ENCODE measurements at places on chromosomes 2 and 18.

- DNase-seq: no peak
These were observed 62.9 kb downstream of the VRK2 start for GRCh38 chr2:58109481-58109880.

DNA sequence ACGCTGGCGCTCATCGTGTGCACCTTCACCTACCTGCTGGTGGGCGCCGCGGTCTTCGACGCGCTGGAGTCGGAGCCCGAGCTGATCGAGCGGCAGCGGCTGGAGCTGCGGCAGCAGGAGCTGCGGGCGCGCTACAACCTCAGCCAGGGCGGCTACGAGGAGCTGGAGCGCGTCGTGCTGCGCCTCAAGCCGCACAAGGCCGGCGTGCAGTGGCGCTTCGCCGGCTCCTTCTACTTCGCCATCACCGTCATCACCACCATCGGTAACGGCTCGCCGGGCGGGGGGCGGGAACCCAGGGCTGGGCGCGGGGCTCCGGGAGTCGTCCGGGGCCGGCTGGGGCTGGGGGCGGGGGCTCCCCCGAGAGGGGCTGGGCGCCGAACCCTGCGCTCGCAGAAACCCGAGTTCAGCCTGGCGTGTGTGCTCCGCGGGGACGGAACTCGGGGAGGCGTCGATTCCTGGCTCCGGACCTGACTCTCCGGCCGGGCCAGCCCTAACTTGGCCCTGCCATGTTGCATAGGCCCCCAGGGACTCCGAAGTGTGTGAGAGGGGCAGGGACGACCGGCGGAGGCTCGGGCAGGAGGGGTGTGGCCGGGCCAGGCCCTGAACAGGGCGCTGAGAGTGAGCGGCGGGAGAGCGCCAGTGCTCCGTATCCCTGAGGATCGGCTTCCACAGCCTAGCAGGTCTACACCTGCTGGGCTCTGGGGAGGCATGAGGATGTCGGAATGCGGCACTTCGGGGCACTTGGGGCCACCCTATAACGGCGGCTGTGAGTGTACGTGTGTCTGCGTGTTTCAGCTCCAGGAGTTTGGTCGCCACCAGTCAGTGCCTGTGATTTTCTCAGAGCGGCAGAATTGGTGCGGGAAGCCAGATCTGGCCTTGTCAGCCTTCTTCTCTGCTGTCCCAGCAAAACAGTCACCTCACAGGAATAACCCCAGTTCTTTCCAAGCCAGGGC is 651 bp downstream of the KCNK3 start:
- DNase-seq: no peak

DNA sequence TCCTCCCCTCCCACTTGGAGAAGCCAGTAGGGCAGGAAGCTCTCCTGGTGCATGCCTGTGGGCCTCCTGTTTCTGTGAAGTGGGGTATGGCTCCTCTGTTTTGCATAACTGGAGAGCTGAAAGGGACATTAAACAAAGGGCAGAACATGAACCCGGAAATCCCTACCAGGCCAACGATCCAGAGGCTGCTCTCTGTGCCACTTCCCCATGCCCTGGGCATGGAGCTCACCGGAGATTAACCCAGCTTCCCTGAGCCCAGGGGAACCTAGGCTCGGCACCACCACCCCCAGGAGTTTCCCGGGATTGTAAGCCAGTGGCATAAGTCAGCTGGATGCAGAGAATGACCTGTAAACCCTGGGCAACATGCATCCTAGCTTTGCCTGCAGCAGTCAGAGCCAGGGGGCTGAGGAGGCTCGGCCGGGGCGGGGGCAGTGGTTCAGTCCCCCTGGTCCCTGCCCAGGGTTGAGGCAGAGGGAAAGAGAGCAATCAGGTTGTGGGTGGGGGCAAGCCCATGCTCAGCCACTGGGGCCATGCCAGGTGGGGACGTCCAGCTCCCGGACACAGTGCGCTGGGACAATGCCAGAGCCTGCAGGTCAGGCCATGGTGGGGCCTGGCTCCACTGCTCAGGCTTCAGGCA is 49.5 kb downstream of the TIMM21 start:
- no peak for DNase-seq

DNA sequence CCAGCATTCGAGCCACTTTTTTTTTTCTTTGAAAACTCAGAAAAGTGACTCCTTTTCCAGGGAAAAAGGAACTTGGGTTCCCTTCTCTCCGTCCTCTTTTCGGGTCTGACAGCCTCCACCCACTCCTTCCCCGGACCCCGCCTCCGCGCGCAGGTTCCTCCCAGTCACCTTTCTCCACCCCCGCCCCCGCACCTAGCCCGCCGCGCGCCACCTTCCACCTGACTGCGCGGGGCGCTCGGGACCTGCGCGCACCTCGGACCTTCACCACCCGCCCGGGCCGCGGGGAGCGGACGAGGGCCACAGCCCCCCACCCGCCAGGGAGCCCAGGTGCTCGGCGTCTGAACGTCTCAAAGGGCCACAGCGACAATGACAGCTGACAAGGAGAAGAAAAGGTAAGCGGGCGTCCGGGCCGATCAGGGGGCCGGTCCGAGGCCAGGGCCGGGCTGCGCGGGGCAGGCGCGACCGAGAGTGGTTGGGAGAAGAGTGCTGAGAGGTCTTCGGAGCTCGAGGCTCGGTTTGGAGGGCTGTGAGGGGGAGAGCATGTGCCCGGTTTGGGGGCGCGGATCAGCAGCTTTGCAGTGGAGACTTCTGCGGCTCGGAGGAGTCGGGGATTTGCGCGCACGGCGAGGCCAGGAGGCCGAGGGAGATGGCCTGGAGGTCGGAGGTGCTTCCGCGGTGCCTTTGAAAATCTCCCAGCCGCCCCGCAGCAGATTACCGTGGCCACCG is 502 bp downstream of the EPAS1 start:
- DNase-seq: no peak

- DNase-seq: no peak
These were observed at the start of gene IL1RL2 for GRCh38 chr2:102186791-102187495. TSS of gene IL1RL2 (plus strand) at chr2:102187023. CDS start at chr2:102187868, 845 bp downstream.

- no peak for DNase-seq
These were observed 134.7 kb upstream of the MGAT5 start for GRCh38 chr2:134119117-134119712.

GRCh38 chr2:238653431-238654109 is 194.3 kb upstream of the TWIST2 start:
- no peak for DNase-seq

DNA sequence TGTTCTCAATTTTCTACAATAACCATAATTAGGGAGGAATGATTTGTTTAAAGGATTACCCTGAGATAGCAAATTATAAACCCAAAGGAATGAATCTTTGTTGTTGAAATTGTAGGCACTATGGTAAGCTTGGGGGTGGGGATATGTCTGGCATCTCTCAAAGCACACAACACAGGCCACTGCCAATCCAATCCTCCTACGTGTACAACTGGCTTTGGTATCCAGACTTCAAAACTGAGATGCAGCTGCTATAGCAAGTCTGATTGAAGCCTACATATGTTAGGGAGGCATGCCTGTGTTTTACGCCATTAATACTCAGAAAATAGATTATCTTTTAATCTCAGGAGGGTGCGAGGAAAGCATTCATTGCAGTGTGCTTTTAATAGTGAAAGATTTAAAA is 5.9 kb upstream of the NCOA1 start:
- no peak for DNase-seq

DNA sequence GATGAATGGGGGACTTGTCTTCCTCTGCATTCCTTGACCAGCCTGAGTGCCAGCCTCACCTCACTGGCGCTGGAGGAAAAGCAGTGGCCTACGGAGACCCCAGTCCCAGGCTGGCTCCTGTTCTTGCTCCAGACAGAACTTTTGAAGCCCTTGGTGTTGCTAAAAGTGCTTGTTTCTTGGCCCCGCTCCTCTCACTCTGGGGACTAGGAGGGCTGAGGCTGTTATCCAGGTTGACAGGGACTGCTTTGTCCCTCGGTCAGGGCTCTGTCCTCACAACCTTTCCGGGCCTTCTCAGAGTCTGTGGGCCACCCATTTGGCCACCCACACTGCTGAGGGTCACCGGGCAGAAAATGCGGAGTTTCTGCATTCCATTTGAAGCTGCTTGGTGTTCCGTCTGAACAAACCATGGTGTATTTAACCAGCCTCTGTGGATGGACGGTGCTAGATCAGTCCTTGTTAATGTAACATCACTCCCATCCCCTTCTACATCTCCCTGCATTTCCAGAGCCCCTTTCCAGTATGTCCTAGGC is 25.6 kb downstream of the B3GNT7 start:
- no peak for DNase-seq

GRCh38 chr18:7901657-7902056 is 334.5 kb downstream of the PTPRM start:
- no peak for DNase-seq

DNA sequence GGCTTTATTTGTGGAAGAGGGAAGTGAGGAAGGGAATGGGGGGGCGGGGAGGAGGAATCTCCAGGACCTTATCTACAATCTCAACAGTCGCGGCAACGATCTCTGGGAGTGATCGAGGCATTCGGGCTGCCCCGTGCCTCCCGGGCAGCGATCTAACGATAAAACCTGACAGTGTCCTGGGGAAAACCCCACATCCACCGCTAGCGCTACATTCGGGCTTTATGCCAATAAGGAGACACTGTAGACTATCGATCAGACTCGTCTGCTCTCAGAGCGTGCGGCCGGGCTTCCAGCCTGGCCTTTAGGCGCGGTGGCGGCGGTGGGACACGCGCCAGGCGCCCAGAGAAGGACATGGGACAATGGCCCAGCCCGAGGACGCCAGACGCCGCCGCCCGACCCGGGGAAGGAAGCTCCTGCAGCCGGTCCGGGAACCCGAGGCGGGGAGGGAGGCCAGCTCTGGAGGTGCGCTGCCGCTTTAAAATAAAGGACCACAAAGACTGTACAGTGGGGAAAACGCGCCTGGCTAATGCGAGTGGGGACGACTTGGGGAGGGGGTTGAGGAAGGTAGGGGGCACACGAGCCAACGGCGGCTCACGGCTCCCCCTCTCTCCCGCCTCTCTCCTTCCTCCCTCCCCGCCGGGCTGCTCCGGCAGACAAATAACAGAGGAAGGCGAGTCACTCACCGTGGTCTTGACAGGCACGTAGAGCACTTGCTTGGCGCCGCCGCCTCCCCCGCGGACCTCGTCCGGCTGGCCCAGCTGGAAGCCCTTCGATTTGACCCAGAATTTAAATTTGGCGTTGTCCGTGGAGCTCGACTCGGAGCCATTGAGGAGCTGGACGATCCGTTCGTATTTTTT is 2.2 kb downstream of the NOL4 start:
- peak; percentile 26 for DNase-seq

GRCh38 chr2:47300609-47301276 is 102.2 kb upstream of the MSH2 start:
- DNase-seq: no peak

- no peak for DNase-seq
These were observed 169.4 kb downstream of the PLCL1 start for GRCh38 chr2:197973772-197974171.

DNA sequence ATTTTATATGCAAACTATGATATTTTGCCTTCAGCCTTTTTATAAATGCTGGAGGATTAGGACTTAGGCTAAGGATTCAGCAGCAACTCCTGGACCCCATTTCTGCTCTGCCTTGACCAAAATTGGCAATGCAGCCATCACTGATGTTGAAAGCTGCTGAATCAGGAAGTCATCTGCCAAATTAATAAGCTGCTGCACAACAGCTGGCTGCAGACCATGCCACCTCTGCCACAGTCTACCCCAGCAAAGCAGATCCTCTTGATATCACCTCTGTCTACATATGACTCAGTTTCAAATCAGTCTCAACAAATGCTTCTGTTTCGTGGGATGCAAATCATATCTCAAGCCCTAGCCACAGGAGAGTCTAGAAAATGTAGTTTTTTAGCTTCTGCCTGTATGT is 7.1 kb upstream of the SOS1 start:
- DNase-seq: no peak

DNA sequence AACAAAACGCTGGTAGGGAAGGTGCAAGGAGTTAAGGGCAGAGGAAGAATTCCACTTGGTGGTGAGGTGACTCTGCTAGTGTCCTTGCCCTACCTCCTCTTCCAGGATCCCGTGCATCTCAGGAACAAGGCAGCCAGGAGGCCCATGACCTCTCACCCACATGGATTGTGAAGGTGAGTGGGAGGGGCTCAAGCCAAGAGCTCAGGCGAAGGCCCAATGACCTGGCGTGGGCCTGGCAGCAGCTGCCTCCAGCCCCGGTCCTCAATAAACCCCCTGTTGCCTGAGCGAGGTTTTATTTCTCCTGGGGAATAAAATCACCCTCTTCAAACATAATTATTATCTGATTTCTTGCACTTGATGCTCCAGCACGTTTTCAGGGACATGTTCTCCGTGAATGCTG is 28.2 kb downstream of the LAMA1 start:
- DNase-seq: no peak

DNA sequence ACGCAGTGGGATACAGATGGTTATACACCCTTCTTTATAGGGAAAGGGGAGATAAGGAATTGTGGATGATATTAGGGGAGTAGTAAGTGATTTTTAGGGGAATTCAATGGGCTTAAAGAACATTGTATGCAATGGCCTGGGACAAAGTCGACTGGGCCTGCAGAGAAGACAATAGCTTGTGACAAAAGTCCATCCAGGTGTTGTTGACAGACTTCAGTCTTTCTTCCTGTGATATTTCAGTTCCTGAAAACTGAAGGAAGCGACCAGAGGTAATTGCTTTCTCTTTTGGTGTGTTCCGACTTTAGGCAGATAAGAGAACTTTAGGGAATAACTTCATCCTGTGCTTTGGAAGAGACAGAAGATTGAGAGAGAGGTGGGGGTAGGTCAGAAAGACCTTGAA is 83.1 kb upstream of the NEUROD1 start:
- DNase-seq: no peak

GRCh38 chr2:159963700-159964099 is 98.7 kb downstream of the PLA2R1 start:
- DNase-seq: no peak

DNA sequence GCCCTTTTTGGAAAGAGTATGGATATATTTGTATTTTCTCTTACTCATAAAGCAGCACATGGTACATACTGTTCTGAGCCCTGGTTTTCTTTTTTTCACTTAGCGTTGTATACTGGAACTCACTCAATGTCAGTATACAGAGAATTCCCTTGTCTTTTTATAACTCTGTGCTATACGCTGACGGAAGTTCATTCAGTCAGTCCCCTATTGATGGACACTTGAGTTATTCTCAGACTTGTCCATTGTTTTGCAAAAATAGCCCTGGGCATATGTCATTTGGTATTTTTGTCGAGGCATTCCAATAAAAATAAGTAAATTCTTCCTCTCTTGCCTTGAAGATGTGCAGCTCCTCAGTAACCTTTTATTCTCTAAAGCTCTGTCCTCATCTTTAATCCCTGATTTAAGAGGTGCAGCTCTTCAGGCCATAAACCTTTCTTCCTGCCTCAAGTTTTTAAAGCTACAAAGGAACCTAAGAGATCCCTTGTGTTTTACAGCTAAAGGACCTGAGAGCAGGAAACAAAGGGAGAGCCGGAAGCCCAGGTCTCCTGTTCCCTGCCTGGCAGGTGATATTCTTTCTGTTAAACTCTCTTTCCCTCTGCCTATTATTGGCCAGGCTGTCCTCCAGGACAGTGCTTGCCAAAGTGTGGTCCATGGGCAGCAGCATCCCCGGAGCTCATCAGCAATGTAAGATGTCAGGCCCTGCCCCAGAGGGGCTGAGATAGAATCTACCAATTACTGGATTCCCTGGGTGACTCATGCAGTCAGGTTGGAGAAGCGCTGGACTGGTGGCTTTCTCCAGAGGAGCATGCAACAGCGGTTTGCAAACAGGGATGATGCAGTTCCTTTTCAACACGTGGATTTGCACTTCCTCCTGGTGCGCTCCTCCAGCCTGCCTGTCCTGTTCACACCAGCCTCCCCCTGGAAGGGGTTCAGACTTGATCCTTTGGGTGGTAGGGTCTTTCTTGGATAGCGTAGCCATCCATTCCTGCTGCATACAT is 158.0 kb downstream of the NEDD4L start:
- no peak for DNase-seq

GRCh38 chr2:27638037-27638637 is 9.3 kb downstream of the GPN1 start:
- no peak for DNase-seq

All from amygdala (tissue), 56 donors.